Lower lobe of right lung (tissue), 2 donors: ENCODE measurements at places on chromosomes 5 and 9.

- no peaks in the 10 kb centered on the region for H3K4me1 ChIP-seq
- no peak overlapping the region for H3K4me3 ChIP-seq
- DNase-seq: no peak
- H3K27ac ChIP-seq: no peak overlapping the region
- H3K36me3 ChIP-seq: no peaks in the 10 kb centered on the region
Measured at GRCh38 chr5:111345731-111346130, 121.5 kb downstream of the CAMK4 start.

- H3K4me1 ChIP-seq: no peaks in the 10 kb centered on the region
- no peaks in the 10 kb centered on the region for H3K36me3 ChIP-seq
- no peak overlapping the region for H3K27ac ChIP-seq
- no peak overlapping the region for H3K4me3 ChIP-seq
Measured at GRCh38 chr5:145718956-145719355, 116.2 kb downstream of the PRELID2 start.

DNA sequence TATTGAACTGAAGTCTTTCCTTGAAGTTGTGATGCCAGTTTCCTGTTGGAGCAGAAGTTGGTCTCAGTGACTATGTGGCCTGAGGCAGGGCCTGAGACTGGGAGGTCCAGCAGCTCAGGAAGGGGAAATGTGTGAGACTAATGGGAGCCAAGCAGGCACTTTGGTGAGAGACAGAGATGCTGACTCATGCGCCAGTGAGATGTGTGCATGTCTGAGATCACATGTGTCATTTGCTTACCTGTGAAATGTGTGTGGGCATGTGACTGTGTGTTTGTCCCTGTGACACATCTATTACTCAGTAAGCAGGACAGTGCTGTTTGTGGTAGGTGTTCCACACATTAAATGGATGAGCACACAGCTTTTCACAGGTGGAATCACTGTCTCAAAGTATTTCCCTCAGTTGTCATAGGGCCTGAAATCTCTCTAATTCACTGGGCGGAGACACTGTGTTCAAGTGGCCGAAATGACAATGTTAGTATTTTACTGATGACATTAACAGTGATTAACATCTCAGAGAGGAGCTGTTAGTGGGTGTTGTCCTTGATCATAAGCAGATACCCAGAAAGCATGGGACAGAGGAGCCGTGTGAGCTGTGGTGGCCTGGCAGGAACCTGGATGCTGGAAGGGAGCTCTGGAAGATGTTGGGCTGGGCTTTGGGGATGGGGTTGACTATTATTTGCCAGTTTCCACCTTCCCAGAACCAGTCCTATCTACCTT is 7.4 kb downstream of the NPR2 start:
- H3K4me1 ChIP-seq: peaks cover 16% of the 10 kb centered on the region
- DNase-seq: no peak
- H3K4me3 ChIP-seq: no peak overlapping the region
- peaks cover 38% of the 10 kb centered on the region for H3K36me3 ChIP-seq

DNA sequence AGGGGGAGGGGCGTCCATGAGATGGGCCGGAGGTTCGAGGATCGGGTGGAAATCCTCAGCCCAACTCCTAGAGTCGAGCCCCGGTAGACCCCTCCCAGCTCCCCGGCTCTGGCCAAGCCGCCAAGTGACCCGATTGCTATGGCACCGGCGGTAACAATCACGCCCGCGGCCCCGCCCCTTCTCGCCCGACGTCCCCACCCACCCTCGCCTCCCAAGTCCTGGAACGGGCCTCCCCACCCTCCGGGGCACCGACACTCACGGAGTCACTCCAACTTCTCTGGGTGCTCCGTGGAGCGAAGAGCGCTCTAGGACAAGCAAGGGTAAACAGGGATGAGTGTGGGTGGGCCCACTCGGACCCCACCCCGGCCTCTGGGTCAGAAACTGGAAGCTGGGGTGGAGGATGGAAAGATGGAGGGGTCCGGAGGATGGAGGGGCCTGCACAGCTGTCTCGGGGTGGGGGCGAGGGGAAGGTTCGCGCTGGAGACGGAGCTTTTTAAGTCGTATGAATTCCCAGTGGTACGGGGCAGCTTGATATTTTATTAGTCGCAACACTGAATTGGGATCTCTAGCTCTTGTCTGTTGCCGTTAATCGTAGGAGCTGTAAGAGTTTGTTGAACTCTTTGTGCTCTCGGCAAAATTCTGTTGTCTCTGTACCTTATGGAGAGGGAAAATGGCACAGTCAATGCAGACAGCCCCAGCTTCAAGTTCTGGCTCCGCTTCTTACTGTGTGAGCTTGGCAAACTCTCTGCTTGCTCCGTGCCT is at the start of gene SPACA9:
Gene SPACA9, plus strand, starts transcription at position 204 of the 762 bp plus-strand sequence. CDS start 5,050 bp downstream, outside the sequence.
- no peaks in the 10 kb centered on the region for H3K36me3 ChIP-seq
- peak; percentile 85 for DNase-seq
- H3K4me3 ChIP-seq: peak within 1 kb of the TSS; percentile 89
- H3K4me1 ChIP-seq: peaks cover 13% of the 10 kb centered on the region
